ENCODE measurements at places on chromosomes 12 and 14. TPM values are rescaled to one million over a fixed set of nuclear protein-coding genes. Genes with fewer than 3 reads are reported as not detected.

DNA sequence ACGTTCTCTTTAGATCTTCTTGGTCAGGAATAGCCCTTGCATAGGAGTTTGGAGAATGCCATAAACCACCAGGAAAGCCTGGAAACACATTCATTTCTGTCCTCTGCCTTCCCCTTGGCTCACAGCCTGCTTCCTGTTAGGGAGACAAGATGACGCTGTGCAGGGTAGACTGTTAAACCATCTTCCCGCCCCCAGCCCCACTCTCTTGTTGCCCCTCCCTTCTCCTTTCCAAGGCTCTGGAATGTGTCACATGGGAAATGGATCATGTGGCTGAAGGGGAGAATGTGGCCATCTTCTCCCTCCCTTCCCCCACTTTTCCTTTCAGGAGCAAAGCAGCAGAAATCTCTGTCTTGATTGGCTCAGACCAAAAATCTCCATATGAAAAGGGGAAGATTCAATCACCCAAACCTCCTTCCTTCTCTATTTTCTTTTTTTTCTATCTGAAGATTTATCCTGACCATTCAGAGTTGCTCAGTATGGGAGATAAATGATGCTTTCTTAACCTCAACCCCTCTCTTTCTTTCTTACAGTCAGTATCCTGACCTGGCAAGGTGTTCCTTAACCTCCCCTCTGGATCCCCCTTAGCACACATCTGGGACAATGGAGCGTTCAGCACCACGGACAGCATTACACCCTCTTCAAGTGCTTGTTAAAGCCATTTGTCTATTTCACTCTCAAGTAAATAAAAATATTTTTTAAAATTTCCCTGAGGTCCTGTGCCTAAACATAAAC is 11.4 kb downstream of the GPR19 start:
- peak; percentile 39 for DNase-seq

DNA sequence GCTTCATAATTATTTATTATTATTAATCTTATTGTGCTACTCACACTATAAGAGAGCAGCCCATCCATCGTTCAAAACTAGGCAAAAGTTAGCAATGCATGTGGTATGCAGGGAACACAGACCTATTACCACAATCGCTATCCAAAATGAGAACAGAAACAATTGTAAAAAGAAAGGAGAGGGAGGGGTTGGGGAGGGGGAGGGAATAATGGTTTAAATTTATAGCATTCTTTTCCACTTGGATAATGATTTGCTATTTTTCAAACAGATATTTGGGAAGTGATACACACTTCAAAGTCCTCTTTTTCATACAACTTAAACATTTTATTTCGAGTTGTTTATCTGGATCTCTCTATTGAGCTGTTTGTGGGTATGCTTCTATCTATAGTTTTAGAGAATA is 248.6 kb upstream of the SOX5 start:
- no peak for DNase-seq

- DNase-seq = no peak
Measured at GRCh38 chr12:16668198-16668597, 62.2 kb upstream of the LMO3 start.

- DNase-seq = no peak
Measured at GRCh38 chr14:61672796-61673195, 22.5 kb upstream of the HIF1A start.

NUAK1 gene
- total RNA-seq = not detected

GRCh38 chr12:106452309-106452708 is 94.8 kb downstream of the POLR3B start:
- DNase-seq = no peak

DNA sequence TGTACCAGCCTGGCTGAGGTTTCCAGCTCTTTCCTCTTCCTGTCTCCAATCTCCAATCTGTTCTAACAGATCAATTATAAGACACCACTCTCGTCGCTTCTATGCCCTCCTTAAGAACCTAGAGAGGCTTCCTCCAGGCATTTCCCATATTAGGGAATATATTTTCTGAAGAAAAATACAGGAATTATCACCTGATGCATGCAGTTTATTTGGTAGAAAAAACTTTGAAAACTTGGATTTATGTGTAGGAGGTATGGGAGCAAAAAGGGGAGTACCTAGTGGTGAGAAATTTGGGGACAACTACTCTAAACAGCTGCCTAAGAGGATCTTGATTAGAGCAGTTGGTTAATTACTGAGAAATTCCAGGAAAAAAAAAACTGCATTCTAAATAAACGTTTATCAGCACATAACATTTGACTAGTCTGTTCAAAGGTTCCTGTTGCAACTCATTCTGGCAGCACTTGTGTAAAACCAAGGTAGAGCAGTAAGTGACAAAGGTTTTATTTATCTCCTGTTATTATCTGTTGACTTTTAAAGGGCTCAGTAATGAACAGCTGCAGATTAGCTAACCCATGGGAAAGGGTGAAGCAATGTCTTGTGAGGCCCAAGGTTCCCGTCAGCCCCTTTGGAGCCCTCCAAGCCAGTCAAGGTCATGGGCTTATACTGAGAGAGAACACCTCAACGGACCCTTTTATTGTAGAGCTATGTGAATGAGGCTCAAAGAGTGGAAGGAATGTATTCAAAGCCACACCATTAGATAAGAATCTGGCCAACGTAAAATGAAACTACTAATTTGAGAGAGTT is 36.4 kb upstream of the NR1H4 start:
- DNase-seq = no peak

DNA sequence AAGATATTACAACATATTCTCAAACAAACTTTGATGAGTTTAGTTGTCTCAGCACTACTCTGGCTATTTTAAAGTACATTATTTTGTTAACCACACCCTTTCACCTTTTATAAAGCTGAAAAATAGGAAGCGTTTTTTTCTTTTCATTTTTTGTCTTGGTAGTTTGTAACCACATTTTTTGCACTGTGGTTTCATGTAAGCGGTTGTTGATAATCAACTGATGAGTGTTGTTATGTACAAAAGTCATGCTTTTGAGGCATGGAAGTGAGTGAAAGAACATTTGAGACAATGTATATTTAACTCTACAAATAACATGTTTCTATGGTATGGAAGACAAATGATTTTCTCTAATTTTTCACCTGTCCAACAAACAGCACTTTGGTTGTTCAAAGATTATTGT is 52.1 kb upstream of the ATP2B1 start:
- DNase-seq = no peak

DNA sequence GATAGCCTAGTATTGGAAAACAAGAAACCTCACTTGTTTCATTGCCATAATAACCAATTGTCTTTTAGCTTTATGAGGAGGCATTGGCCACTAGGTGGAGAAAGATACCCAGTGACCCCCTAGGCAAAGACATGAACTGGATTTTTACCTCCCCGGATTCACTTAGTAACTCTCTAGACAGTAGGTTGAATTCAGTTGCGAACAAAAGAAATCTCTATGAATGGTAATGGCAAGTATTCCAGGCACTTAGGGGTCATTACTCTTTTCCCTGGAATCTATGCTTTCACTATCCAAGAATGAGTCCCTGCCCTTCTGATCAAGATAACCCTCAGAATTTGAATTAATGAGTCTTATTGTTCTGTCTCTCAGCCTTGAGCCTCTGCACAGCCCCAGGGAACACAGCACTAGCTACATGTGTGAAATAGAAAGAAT is 29.5 kb upstream of the RHOJ start:
- DNase-seq = no peak

IL23A gene
- total RNA-seq = 11.7 TPM

DNA sequence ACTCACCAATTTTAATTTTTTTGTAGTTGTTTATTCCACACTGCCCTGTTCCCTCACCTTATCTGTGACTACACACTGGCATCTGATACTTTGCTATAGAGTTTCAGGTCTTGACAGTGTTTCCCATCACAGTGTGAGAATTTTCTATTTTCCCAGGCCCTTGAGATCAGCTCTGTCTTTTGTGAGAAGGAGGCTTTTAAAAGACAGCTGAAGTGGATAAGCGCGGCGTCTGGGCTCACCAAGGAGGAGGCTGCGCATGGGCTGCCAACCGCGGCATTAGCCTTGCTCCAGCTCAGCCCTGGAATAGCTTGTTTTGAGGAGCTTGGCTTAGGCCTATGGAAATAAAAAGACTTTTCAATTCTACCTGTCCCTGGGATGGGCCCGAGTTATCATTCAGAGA is 181.3 kb downstream of the RMST start:
- no peak for DNase-seq

GRCh38 chr12:72077111-72077820 is 138.6 kb downstream of the TPH2 start:
- DNase-seq = no peak

DNA sequence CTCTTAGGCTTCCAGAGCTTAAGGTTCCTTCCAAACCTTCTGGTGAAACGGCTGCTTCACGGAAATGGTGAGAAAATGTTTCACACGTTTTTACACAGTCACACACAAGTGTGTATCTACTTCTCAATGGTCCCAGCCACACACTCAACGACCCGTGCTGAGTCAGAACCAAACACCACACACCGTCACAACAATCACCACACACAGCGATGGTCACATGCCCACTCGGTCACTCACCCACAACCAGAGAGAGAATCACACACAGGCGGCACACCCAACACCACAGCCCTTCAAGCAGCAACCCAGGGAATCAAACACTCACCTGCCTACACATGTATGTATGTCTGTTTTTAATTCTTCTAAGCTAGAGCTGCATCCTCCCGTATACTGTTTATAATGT is 12.6 kb upstream of the PLEKHD1 start:
- peak; percentile 36 for DNase-seq

DNA sequence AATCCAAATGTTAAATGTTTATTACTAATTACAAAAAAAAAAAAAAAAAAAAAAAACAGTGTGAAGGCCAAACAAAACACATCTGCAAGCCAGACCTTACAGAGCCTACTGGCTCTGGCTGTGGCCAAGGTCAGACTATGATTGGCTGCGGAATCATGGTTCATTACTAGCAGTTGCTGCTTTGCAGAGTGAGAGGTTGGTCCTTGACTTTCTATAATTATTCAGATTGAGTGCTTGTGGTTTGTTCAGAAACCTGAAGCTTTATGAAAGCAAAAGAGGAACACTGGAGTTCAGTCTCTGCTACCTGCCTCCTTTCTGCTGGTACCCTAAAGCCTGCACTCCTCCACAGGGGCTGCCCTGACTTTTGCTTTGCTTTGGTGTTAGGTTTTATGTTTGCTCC is 550.9 kb downstream of the BCL11B start:
- DNase-seq = no peak

GRCh38 chr12:22283508-22283907 is 51.0 kb downstream of the ST8SIA1 start:
- DNase-seq = no peak

CCDC177 gene
- not detected for total RNA-seq

MYBPC1 gene
- not detected for total RNA-seq

DNA sequence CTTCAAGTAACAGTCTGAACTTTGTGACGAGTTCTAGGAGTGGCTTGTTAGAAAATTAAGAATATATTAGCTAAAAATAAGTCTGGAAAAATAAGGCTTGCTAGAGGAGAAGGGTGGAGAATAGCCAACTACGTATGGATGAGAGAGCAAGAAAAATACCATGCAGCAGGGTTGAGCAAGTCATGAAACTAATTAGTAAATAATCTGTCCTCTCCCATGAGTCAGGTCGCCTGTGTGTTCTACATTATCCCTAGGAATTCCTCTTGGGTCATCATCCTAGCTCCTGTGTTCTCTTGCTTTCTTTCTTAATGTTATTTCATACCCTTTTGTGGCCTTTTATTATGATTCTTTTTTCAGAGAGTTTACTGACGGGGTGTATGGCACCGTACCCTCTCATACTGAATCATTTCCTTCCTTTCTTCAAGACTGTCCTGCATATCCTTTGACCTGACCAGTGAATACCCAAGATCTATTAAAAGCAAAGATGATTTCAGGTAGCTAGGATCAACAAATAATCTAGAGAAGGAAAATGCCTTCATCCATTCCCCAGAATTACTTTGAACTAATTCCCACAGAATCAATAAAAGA is 177.2 kb upstream of the NPAS3 start:
- DNase-seq = no peak

DNA sequence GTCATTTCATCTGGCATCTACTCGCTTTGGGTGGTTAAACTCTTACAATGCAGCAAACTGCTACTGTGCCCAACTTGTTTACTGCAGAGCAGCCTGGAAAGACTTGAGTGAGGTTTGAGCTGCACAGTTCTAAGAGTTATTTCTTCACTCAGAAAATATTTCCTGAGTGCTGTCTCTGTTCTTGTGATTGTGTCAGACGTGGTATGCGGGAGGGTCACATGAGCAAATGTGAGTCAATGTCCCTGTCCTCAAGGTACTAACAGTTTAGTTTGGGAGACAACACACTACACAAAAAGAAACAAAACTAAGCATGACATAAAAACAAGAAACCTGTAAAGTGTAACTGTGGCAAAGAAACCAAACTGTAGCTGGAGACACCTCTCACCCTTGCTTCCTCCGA is 32.4 kb downstream of the FLVCR2 start:
- no peak for DNase-seq

GRCh38 chr12:7162691-7163114 is 26.8 kb upstream of the PEX5 start:
- peak; percentile 22 for DNase-seq

KCNC2 gene
- not detected for total RNA-seq

DNA sequence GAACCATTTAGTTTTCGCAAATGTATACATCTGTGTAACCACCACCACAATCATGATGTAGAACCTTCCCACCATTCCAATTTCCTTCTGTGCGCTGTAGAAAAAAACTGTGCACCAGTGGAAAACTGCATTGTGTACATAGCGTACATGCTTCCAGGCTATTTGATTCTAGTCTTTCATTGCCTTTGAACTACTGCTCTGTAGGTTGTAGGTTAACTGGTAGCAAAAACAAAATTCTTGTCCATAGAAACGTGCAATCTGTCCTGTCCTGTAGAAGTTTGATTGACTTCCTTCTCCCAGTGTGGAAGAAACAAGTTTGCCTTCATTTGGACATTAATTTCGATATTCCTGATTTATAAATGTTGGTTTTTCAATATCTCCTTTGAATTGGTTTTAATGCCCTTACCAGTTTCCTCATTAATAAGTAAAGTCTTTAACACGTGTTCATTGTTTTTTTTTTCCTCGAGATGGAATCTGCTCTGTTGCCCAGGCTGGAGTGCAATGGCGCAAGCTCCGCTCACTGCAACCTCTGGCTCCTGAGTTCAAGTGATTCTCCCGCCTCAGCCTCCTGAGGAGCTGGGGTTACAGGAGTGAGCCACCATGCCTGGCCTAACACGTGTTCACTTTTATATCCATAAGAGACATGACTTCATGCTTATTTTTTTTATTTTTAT is 3.6 kb upstream of the ISM2 start:
- no peak for DNase-seq

- DNase-seq = no peak
Measured at GRCh38 chr14:53491256-53491883, 338.2 kb upstream of the DDHD1 start.

CPSF2 gene
- 74.5 TPM for total RNA-seq

GRCh38 chr12:75848961-75849360 is 182.6 kb downstream of the PHLDA1 start:
- no peak for DNase-seq

RNU7-1 gene
- not detected for total RNA-seq

DIO2 gene
- total RNA-seq = not detected

FOXN4 gene
- not detected for total RNA-seq

DNA sequence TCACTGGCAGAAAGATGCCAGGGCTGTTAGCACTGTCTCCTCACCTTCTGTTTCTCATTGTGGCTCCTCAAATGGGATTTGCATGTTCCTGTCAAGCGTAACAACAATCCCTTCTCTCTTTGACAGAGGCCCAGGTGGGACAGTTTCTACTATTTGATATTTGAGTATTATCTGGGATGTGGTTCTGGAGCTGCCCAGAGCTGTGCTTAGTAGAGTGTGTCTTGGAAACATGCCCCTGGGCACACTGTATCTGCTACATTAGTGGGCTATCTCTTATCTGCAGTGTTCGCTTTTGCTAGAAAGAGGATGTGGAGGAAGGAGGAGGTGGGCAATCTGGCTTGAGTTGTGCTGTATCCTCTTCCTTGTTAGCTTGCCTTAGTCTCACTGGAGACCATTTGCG is 3.8 kb upstream of the ACADS start:
- no peak for DNase-seq

P3H3 gene
- total RNA-seq = 0.68 TPM

HVCN1 gene
- total RNA-seq = 12.9 TPM
